ENCODE measurements at places on chromosomes 4 and X. TPM values are rescaled to one million over a fixed set of nuclear protein-coding genes. Genes with fewer than 3 reads are reported as not detected.

Gene GEMIN8
- 13.6 TPM for total RNA-seq

Gene RAB40A
- total RNA-seq, result not detected

Gene GPR143
- 0.09 TPM for total RNA-seq

Gene SPANXB1
- 4.0 TPM for total RNA-seq

Gene GPR173
- not detected for total RNA-seq

Gene PAGE4
- not detected for total RNA-seq

Gene VSIG4
- not detected for total RNA-seq

Measured in A549 treated with CpdA at 1 μM for 4 hours (cell line).